Fibroblast of lung (primary cell): ENCODE measurements at places on chromosomes 2 and 18.

GRCh38 chr2:29747786-29748470 is 173.5 kb downstream of the ALK start:
- peak; percentile 56 for DNase-seq

DNA sequence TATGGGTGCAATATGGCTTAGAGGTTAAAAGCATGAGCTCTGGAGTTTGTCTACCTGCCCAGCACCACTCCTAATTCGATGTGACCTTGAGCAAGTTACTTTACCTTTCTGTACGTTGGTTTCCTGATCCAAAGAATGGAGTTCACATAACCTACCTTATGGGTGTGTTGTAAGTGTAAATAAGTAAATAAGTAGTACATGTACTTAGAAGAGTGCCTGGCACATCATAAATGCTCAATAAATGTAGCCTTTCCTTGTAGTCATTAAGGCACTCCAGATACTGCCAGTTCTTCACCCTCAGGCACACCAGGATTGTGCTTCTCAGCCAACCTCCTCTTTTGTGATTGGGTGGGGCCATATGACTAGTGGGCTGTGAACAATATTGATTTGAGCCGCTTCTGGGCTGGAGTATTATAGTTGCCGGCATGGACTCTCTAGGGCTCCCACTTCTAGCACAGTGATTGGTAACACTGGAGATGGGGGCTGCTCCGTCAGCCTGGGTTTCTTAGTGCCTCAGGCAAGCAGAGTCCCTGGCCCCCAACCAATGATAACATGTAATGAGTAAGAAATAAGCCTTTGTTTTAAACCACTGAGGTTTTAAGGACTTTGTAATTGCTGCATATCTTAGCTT is 101.7 kb upstream of the NOSTRIN start:
- no peak for DNase-seq

DNA sequence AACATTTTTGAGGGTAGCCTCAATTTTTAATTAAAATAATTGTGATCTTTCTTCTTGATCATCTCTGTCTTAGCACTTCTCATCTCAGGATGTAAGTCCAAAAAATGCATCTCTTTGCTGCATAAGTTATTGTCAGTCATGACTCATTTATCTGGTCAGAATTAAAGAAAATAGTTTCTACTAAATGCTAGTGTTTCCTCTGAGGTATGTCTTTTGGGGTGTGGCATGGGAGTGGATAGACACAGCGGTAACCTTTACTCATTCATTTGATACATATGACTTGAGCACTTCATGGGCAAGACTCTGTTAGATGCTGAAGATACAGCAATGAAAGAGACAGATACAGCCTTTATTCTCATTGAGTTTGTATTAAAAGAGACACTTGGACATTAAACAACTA is 284.7 kb downstream of the IRS1 start:
- peak; percentile 18 for DNase-seq

- DNase-seq = peak; percentile 17
Observed at GRCh38 chr18:3710712-3711301, 260.8 kb downstream of the TGIF1 start.

DNA sequence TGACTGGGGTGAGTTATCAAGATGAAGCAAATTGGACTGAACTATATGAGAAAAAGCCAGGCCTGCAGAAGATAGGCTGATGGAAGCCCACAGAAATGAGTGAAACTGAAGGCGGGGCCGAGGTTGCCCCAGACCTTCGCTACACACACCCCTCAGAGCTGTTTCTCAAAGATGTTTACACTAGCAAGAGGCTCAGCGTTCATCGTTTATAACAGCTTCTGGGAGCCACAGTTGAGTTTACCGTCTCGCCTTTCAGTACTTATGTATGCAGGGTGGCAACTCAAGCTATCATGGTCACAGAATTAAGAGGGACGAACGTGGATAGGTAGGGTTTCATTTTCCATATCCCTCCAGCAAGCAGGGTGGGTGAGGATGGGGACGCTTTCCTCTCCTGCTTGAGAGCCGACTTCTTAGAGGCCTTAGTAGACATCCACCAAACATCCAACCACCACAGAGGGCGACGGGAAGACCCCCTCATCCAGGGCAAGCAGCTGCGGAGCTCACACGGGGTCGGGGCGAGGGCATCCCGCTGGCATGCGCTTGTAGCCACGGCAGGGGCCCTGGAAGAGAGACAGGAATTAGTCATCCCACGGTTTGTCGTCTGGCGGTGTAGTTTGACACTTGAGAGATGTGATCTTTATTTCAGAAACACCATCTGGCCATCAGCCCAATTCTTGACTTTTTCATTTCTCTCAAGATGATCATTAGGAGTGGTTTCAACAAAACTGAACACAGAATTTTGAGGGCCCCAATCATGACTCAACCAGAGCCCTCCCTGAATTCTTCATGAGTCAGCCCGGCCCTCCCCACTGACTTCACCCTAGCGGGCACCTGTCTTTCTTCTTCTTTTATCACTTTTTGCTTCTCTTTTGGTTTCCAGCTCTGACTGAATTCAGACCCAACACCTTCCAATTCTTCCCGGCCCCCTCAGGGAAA is 109.1 kb upstream of the CTDP1 start:
- peak; percentile 69 for DNase-seq

DNA sequence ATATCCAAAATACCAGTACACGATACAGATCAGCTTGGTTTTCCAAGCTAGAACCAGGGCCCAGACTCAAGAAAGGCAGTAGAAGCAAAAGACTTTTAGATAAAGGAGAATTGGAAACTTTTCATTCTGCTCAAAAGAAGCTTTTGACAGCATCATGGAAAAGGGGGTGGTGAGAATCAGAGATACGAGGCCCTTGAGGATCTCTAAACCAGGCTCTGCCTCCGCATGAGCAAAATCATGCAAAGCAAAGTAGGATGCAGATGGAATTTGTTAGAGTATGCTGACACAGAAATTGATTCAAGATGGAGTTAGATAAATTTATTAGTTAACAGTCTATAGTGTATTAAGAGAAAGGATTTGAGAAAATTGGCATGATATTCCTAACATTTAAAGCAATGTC is 39.8 kb downstream of the FAM98A start:
- no peak for DNase-seq

- no peak for DNase-seq
Observed at GRCh38 chr2:240932001-240932723, 26.0 kb downstream of the CROCC2 start.

DNA sequence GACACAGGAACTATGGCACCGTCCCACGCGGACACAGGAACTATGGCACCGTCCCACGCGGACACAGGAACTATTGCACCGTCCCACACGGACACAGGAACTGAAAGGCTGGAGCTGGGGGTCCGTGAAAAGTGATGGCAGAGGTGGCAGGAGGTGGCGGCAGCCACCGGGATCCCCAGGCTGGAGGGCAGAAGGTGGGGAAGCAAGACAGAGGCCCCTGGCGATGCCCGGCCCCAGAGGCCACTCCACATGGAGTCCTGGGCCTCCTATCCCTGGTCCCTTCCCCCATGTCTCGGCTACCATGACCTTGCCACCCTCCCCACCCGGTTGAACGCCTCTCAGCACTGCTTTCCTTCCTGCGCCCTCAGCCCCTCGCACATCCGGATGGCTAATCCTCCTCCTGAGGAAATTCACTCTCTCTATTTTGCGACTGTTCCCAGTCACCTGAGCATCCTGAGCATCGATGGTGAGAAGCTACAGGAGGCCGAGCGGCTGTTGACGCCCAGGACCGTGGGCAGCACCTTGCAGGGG is 181.4 kb downstream of the TMEM18 start:
- no peak for DNase-seq

DNA sequence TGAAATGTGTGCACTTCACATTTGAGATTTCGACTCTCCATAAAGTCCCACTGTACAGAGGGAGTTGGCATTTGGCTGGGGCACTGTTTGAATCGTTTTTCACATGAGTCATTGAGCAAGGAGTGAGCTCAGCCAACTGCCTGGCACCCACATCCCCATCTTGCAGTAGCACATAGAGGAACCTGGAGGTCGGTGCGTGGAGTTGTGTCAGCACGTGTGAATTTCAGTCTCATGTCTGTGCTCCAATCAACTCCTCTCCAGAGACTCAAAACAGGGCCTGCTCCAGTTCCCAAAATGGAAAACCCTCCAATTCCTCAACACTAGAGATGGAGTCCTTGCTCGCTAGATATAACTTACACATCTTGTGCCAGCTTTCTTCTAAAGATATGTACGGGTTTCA is 126.8 kb upstream of the CAPN13 start:
- DNase-seq = no peak

- DNase-seq = no peak
Observed at GRCh38 chr2:233389601-233390125, 35.4 kb downstream of the DGKD start.

DNA sequence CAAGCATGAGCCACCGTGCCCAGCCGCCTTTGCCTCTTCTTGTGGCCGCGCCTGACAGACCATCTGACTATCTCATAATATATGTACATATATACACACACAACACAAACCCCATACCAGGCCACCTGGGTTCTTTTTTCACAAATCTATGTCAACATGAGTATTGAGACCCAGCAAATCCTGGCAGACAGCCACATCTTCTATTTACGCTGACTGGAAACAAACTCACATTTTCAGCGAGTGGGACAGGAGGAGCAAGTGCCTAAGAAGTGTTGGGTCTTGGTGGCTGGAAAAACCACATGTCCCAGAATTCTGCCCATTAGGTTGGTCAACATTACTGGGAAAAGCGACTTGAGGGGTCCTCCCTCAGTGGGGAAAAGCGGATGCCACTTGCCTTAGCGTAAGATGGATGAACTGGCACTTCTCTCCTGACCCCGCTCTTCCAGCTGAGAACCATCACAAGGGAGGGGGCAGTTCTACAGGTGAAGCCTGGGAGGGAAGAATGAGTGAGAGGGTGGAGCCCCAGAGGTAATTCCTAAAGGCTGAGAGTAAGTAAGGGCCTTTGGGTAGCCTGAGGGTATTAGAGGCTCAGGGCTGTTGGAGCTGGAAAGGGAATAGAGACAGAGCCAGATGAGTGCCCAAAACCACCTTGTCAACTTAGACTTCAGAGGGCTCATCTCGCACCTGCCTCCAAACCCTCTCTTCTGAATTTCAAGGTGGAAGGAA is 1.9 kb downstream of the SCYGR3 start:
- no peak for DNase-seq

- no peak for DNase-seq
Observed at GRCh38 chr18:58657081-58657480, 14.2 kb upstream of the MALT1 start.

GRCh38 chr2:233556881-233557736 is 9.5 kb downstream of the USP40 start:
- DNase-seq = peak; percentile 81

DNA sequence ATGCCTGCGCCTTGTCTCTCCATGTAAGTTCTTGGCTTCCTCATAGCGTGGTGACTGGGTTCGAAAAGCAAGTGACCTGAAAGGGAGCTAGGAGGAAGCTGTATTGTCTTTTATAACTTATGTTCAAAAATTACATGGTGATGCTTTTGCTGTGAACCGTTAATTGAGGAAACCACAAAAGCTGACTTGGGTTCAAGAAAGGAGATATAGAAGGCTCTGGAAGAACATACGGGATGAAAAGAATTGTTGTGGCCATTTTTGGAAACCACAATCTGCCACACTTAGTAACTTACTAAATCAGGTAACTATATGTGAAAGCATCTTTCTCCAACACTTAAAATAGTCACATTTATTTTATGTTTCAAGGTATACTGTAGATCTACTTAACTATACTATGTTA is 177.0 kb upstream of the RBMS1 start:
- no peak for DNase-seq

DNA sequence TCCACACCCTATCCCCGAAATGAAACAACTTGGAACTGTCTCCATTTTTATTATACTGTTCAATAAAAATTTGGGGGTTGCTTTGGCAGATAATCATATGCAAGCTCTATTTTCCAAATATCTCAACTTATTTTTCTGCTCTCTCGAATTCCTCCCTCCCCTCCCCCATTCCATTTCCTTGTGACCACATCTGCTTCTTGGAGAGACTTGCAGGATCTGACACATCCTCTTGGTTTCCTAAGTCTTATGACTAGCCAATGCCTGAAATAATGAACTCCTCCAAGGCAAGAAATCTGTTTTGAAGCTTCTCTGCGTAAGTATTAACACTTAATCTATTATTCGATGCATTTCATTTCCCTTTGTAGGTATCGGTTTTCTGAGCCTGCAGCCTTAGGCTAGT is 16.1 kb downstream of the TGIF1 start:
- DNase-seq = peak; percentile 90

GRCh38 chr2:27627963-27628766 is 647 bp downstream of the CCDC121 start:
- peak; percentile 80 for DNase-seq

DNA sequence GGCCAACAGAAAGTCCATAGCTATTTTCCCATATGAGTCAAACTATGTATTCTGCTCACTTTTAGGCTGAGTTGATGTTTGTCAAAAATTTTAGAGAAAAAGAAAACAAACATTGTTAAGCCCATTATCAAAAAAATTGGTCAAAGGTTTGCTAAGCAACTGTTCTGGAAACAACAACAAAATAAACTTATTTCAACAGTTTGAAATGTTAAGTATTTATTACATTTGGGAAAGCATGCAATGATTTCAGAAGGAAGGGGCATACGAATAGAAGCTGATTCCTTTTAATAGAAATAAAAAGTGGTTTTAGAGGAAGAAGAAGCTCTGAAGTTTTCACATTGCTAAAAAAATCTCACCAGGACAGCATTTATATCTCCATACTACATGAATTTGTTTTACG is 1837.5 kb upstream of the CELF4 start:
- no peak for DNase-seq

GRCh38 chr2:160646684-160647444 is 153.3 kb upstream of the RBMS1 start:
- DNase-seq = no peak

GRCh38 chr2:48694149-48694548 is 61.4 kb downstream of the LHCGR start:
- peak; percentile 92 for DNase-seq

DNA sequence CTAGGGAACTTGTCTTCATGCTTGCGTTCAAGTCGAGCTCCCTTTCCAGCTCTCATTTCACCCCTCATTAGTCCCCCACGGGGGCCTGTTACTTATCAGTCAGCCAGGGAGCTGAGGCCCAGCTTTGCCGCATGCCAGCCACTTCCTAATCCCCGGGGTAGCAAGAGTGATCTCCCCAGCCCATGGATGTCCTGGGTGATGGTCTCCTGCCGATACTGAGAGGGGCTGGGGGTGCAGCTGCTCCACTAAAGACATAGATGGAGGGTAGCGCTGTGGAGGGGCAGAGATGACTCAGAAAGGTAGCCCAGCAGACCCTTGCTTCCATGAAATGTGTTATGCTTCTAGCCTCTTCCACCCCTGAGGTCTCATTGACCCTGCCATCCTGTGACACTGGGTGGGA is 314.0 kb upstream of the EPAS1 start:
- DNase-seq = no peak

GRCh38 chr18:13797157-13797611 is 26.8 kb upstream of the MC5R start:
- DNase-seq = no peak

GRCh38 chr18:2655954-2656236 is 369 bp downstream of the SMCHD1 start:
- DNase-seq = no peak

- peak; percentile 68 for DNase-seq
Observed at GRCh38 chr2:175251425-175252041, 70.0 kb upstream of the ATP5MC3 start.
